ENCODE measurements at places on chromosomes 1 and 21. TPM values are rescaled to one million over a fixed set of nuclear protein-coding genes. Genes with fewer than 3 reads are reported as not detected.

DNA sequence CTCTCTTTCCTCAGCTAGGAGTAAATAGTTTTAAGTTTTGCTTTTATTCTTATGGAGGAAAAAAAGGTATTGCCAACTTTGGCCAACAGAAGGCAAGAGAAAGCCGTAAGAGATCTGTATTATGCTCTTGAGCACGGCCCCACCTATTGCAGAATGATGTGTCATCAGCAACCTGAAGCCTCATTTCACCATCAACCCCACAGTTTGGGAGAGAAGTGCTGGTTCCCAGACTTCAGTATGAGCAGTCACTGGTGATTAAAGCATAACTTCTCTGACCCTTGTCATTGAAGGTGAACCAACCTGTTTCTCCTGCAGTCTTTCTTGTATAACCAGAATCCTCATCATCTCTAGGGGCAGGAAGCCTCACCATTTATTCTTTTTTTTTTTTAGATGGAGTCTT, 100.2 kb downstream of the SIPA1L2 start:
- DNase-seq: no peak

GRCh38 chr1:155309423-155310021, 856 bp downstream of the FDPS start:
- DNase-seq: no peak

- DNase-seq: no peak
These were observed 11.9 kb downstream of the SH2D2A start for GRCh38 chr1:156804572-156805243.

GRCh38 chr1:44808938-44809917, 905 bp downstream of the BTBD19 start:
- DNase-seq: no peak

DNA sequence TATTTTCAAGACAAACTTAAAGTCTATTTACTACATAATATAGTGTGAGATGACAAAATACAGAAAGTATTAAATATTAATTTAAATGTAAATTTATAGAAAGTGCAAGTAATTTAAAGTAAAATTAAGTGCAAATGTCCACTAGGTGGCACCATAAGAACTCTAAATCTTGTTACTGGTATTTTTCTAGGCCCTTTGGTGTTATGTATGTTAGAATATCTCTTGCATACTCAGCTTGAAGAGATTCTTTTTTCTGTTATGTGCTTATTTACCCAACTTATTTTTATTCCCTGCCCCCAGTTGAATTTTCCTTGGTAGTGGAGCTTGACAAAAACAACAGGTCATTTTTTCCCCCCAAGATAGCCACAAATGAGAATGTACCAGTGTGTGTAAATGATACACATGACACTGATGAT, 71.5 kb downstream of the RPS6KC1 start:
- DNase-seq: peak; percentile 63

DNA sequence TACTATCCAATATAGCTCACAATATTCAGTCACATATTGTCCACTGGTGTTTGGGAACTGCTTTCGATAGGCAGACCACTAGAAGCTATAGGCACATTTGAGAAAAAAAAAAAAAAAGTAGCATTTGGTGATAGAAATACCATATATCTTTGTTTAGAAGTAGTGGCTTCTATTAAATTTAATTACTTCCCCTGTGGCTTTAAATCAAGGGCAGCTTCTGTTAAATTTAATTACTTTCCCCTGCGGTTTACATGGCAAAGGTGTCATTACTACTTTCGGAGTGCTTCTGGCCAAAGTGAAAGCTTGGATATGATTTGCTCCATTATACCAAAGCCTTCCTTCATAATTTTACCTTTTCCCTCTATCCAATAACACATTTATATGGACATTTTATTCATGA, 229.9 kb downstream of the TTLL7 start:
- DNase-seq: no peak

DNA sequence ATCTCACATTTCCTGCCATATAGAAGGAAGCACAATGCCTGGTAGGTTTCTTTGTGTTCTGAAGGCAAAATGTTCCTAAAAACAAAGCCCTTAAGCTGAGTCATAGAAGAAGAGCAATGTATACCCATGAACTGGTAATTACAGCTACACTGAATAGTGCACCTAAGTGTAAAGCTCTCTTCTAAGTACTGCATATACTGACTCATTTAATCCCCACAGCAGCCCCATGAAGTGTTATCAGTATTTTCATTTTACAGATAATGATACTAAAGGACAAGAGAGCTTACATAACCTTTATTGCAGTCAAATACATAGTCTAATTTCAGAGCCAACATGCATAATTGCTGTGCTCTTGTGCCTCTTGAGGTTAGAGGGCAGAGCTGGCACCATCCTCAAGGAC, 239.9 kb downstream of the DPYD start:
- DNase-seq: no peak

GRCh38 chr1:22143065-22144033, at the start of gene WNT4:
Gene WNT4 (minus strand): TSS chr1:22143097. CDS start chr1:22142922, 175 bp downstream.
- DNase-seq: peak; percentile 30

DNA sequence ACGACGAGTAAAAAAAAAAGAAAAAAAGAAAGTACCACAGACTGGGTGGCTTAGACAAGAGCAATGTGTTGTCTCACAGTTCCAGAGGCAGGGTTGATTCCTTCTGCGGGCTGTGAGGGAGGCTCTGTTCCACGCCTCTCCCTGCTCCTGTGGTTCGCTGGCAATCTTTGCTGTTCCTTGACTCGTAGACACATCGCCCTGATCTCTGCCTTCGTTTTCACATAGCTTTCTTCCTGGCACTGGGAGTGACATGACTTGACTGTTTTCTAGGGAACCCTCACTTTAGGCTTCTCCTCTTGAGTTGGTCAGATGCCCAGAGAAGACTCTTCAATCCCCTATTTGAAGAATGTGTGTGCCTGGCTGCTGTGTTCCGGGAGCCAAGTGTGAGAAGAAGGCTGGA, 133.6 kb downstream of the TM2D1 start:
- DNase-seq: no peak

DNA sequence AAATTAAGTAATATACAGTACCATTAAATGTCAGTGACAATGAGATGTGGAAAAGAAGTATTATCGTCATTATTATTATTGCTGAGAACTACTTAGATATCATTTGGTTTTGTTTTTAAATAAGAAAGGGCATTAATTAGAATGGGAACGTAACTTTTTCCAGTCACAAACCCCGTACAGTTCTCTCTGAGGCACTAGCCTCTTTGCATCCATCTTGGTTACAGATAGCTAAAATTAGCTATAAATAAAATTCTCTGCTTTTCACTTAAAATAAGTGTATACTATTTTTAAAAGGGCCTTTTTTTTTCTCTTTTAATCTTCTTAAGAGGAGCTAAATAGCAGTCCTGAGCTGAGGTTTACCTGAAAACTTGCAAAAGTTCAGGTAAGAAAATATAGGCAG, 7.6 kb downstream of the PTGS2 start:
- no peak for DNase-seq

PROX1 gene
- 0.13 TPM for total RNA-seq

TMEM82 gene
- total RNA-seq: not detected

DPT gene
- not detected for total RNA-seq

PRRX1 gene
- 0.13 TPM for total RNA-seq
